Common myeloid progenitor, CD34-positive (primary cell): ENCODE measurements at places on chromosomes 2 and 18.

GRCh38 chr2:56297671-56298070, 113.9 kb downstream of the CCDC85A start:
- no peak for DNase-seq

DNA sequence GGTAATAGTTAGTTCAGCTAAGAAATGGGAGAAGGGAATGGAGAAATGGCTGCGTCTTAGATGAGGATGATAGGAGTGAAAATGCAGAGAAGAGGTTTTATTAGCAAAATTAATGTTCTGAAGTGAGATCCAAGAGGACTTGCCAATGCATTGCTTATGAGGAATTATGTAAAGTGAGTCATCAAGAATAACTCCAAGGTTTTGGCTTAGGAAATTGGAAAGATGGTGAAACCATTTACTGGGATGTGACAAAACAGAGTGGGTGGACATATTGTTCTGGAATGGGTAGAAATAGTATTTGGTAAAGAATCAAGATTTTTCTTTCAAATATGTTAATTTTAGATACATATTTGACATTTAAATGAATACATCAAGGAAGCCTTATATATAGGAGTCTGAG, 306.6 kb upstream of the CYRIA start:
- DNase-seq: no peak

- no peak for DNase-seq
Observed at GRCh38 chr2:143371616-143372015, 242.4 kb downstream of the ARHGAP15 start.

DNA sequence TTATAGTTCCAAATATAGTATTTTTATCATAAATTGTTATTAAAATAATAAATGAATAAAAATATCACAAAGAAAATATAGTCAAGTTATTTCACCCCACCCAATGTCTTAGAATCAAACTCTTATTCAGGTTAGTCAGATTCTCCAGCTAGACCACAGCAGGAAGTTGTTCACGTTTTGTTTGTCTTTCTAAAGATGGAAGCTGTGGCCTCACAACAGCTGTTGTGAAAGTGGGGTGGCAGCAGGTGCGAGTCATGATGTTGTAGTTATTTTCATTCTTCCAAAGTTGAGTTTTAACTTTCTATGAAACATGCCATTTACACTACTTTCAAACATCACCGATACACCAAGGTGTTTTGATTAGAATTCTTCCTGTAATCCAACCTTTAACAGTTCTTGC, 272.9 kb downstream of the SLC8A1 start:
- DNase-seq: peak; percentile 11
